ENCODE measurements at places on chromosomes 1 and 21.

GRCh38 chr1:52876843-52877242 is 34.3 kb downstream of the ZYG11A start:
- no peak for DNase-seq

GRCh38 chr1:212982430-212983152 is 32.2 kb downstream of the VASH2 start:
- no peak for DNase-seq

- DNase-seq: no peak
Measured at GRCh38 chr1:22064751-22065402, 12.4 kb downstream of the CDC42 start.

DNA sequence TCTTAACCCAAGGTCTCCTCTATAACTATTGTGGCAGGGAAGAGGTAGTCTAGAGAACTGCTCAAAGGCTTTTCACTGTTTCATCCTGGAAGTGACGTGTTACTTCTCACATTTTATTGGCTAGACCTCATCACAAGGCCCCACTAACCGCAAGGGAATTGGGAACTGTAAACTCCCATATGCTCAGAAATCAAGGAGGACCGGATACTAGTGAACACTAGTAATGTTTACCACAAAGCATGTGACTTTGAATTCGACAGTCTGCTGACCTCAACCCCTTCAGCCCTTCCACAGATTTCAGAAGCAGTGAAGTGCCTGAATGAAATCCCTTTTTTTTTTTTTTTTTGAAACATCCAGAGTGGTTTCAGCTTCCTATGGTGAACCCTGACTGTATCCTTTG is 3.4 kb upstream of the EEIG2 start:
- no peak for DNase-seq

- no peak for DNase-seq
Measured at GRCh38 chr1:37995751-37996345, 6.0 kb upstream of the SF3A3 start.

DNA sequence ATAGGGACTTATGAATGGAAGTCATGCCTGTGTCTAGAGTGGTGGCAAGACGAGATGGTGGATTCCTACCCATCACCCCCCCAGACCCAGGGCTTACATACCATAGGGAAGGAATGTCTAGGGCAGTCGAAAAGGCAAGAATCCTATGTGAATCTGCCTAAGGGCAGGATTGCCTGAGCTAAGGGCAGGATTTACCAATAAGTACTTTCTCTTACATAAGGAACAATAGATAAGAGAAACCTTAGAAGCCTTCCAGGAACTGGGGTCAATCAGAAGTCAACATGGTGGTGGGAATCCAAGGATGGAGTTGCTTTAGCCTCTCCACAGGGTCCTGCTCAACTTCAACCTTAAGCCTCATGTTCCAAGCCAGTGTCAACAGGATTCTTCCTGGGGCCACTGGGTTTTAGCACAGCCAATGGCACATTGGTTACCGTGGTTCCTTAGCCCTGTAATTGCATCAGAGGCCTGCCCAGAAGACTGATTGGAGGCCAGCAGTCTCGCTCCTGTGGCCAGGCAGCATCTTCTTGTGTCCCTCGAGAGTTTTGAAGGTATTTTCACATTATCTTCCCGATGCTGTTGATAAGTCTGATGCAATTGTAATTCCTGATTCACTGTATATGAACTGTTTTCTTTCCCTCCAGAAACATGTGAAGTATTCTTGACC is 20.7 kb downstream of the BACE2 start:
- no peak for DNase-seq

GRCh38 chr21:41783476-41784180 is 16.8 kb upstream of the RIPK4 start:
- DNase-seq: no peak

GRCh38 chr1:58888833-58889232 is 105.0 kb upstream of the JUN start:
- DNase-seq: no peak

GRCh38 chr1:207346513-207346912 is 25.0 kb downstream of the CD55 start:
- DNase-seq: no peak

DNA sequence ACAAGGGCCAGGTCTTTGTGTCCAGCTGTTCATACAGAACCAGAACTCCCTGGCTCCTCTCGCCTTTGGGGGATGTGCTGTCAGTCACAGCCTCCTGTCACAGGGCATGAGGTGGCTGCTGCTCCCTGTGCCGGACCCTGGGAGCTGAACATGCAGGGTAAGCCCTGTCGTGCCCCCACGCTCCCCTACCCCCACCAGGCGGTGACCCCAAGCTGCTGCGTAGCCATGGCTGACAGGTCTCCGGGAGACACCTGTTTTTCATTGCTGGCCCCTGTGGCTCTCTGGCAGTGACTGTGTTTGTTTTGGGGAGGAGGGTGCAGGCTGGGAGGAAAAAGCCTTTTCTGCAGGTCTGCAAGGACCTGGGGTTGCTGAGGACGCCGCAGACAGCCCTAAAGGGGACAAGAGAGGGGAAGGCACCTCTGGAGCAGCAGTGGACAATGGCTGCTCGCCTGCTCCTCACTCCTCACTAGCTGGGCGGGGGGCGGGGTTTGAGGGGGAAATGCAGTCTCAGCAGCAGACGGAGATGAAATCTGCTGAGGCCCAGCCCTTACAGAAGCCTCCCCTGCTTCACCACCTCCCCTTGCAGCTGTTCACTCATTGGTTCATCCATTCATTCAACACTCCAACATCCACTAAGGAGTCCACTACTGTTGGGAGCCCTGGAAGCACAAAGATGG is 81.4 kb downstream of the TRABD2B start:
- no peak for DNase-seq

GRCh38 chr1:114025609-114026401 is 46.5 kb downstream of the OLFML3 start:
- DNase-seq: no peak

- DNase-seq: no peak
Measured at GRCh38 chr1:180397175-180397574, 105.2 kb downstream of the ACBD6 start.

DNA sequence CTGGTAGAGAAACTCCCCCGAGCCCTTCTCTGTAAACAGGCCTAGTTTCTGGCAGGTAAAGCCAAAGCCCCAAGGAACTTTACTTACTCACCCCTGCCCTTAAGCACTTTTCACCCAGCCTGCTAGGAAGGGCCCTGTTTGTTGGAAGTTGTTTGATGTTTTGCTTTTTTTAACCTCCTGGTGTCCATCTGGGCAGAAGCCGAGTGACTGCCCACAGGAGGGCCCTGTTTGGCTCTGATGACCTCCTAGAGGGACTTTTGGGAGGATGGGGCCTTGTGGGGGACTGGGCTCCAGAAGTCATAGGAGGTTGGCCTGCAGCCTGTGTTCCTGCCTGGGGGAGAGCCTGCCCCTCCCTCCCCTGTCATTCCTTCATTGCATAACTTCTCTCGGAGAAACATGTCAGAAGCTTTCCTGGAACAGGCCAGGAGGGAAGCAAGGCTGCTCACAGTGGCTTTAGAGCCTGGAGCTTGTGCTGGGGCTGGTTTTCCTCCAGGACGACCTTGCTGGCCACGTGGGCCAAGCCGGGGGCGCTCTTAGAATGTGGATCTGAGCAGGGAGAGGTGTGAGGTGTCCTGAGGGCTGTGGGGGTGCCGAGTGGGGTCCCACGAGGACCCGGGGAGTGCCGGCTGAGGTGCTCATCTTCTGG is 33.9 kb downstream of the COQ8A start:
- no peak for DNase-seq

DNA sequence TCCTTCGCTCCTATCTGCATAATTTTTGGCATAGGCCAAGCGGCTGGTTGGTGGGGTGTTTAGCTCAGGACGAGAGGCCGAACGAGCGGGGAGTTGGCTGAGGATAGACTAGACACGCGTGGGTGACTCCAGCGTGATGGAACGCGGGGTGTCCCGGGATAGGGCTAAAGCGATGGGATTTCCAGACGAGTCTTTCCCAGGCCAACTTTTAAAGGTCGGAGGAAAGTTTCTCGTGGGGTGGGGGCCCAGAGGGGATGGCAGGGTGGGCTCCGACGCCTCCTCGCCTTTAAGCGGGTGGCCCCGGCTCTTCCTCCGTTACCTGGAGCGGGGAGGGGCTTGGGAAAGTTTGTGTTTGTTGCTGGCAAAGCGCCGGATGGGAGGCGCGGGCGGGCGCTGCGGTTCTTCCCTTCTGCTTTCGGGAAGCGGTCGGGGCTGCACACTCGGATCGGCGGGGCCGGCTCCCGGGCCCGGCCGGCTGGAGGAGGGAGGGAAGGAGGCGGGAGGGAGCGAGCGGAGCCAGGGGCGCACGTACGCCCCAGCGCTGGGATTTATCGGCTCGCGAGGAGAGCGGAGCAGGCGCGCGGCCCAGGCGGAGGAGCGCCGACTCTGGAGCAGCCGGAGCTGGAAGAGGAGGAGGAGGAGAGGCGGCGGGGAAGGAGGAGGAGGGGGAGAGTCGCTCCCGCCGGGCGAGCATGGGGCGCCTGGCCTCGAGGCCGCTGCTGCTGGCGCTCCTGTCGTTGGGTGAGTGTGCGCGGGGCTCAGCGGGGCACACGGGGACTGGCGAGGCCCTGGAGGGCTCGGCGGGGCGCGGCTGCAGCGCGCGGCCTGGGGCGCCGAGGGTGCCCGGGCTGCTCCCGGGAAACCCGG is at the start of gene PTGFRN:
Gene PTGFRN, plus strand, starts transcription at position 405 of the 867 bp plus-strand sequence. Its CDS starts 288 bp downstream, at position 693.
- DNase-seq: peak; percentile 70

DNA sequence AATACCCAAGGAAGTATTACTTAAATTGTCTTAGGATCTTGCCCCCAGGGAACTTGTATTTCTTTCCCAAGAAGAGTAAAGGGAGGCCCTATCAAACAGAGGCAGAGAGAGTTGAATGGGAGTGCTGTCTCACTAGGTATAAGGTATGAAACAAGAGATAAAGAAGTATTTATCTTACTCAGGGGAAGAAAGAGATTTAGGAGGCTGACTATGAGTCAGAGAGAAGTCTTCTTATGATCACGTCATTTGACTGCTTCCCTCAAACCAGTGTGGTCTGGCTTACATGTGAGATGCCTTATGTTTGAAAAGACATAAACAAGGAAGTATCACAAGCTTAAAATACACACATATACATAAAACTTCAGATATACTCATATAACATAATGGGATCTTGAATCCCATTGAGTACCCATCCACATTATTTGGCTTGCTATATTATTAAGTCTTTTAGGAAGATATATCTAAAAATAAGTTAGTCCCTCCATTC is 29.6 kb downstream of the DUSP10 start:
- no peak for DNase-seq

GRCh38 chr1:119964673-119965363 is 68.5 kb upstream of the ADAM30 start:
- no peak for DNase-seq

DNA sequence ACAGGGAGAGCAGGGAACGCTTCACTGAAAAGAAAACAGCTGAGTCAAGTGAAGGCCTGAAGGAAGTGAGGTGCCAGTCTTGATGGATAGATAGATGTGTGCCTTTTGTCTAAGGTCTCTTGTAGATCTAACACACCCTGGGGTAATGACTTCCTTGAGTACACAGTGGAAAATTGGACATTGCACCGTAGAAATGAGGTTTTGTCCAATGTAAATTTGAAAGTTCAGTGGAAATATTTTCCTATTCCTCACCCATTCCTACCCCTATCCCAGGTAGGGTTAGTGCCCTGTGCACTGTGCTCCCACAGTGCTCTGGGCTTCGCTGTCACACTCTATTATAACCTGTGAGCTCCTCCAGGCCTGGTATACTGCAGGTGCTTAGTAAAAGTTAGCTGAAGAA is 24.3 kb downstream of the ZMYND12 start:
- DNase-seq: no peak

DNA sequence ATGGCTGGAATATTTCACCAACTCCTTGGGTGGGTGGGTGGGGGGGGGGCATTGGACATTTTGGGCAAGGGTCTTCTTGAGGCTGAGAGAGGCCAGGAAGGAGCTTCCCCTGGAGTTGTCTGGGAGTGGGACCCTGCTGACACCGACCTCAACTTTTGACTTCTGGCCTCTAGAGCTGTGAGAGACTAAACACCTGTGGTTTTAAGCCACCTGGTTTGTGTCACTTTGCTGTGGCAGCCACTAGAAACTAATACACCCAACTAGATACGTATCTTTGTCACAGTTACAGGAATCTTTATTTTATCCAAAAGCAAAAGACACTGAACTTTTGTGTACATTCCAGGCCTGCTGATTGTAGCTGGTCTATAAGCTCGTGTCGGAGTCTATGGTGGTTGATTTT is 9.9 kb upstream of the RIPK4 start:
- DNase-seq: no peak

GRCh38 chr1:93442741-93443140 is 5.2 kb upstream of the FNBP1L start:
- no peak for DNase-seq

GRCh38 chr1:117044217-117044616 is 15.9 kb upstream of the TTF2 start:
- DNase-seq: no peak

- DNase-seq: no peak
Measured at GRCh38 chr1:52634111-52634510, 1.1 kb downstream of the SHISAL2A start.

- no peak for DNase-seq
Measured at GRCh38 chr1:157279138-157279801, 141.1 kb upstream of the ETV3 start.

- DNase-seq: no peak
Measured at GRCh38 chr21:46160907-46161632, 5.7 kb upstream of the FTCD start.

GRCh38 chr21:28767523-28767922 is 225.2 kb downstream of the LTN1 start:
- DNase-seq: no peak

DNA sequence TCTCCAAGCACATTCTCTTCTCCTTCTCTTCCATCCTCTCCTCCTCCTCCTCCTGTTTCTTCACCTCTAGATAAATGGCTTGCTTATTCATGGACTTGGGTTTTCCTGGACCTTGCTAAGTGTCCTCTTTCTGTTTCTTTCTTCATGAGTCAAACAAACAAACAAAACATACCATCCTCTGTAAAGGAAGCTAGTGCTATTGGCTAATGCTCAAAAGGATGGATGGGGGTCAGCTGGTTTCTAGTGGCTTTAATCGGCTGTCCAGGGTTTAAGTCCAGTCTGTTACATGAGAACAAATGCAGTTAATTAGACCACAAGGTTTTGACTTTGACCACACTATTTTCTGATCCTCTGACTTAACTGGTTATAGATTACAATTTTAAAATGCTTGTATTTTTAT is 83.8 kb upstream of the TSPAN2 start:
- DNase-seq: no peak

DNA sequence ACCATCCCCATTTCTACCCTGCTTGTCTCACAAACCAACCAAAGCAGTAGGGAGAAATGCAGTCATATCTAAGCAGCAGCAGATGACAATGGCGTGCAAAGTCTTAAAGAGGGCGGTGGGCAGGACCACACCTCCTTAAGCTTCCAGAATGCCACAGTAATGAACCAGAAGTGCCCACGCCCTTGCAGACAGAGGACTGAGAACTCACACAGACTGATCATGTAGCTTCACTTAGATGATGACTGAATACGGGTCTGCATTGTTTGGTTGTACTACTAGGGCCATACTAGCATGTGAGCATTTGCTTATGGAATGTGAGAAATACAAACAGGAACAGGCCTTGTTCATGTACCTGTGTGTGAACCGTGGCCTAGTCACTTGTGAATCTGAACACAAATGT is 246.0 kb downstream of the RPS6KC1 start:
- no peak for DNase-seq

Data from renal cortex interstitium (tissue), 15 donors.